Neural progenitor cell (in vitro differentiated cells): ENCODE measurements at places on chromosomes 7 and 10.

- no peaks in the 10 kb centered on the region for H3K36me3 ChIP-seq
- peak overlapping the region; percentile 41 for H3K4me3 ChIP-seq
- H3K27ac ChIP-seq = peak overlapping the region; percentile 93
- H3K27me3 ChIP-seq = no peaks in the 10 kb centered on the region
- peaks cover 71% of the 10 kb centered on the region for H3K4me1 ChIP-seq
These were observed 170.6 kb downstream of the PRKG1 start for GRCh38 chr10:51244748-51245490.

DNA sequence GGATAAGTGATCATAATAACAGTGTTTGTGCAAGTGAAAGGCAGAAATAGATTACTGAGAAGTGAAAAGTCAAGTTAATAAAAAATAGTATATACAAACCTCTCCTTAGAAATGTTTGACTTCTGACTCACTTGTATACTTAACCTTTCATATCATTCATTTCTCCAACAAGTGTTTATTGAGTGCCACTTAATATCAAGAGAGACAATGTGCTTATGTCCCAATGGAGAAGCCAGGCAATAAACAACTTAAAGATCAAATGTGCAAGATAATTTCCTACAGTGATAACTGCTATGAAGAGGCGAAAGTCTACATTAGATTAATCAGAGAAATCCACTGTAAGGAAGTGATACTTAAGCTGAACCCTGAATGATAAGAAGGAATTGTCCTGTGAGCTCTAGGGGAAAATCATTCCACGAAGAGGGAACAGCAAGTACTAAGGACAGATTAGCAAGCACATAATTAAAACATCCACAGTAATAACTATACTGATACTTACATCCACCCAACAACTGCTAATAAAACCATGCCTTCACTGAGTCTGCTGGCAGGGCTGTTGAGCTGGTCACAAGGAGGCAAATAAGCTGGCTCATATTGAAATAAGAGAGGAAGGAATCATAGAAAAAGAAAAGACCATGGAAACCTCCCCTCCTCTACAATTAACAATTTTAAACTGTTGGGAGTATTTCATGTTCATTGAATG, 203.5 kb downstream of the CTNNA3 start:
- no peaks in the 10 kb centered on the region for H3K36me3 ChIP-seq
- H3K27me3 ChIP-seq = no peaks in the 10 kb centered on the region
- H3K27ac ChIP-seq = no peak overlapping the region
- no peak for DNase-seq
- no peak overlapping the region for H3K4me3 ChIP-seq
- no peaks in the 10 kb centered on the region for H3K4me1 ChIP-seq

- H3K4me1 ChIP-seq = no peaks in the 10 kb centered on the region
- no peak overlapping the region for H3K27ac ChIP-seq
- DNase-seq = no peak
- H3K36me3 ChIP-seq = no peaks in the 10 kb centered on the region
- H3K27me3 ChIP-seq = no peaks in the 10 kb centered on the region
These were observed 61.5 kb downstream of the CHN2 start for GRCh38 chr7:29255906-29256692.

DNA sequence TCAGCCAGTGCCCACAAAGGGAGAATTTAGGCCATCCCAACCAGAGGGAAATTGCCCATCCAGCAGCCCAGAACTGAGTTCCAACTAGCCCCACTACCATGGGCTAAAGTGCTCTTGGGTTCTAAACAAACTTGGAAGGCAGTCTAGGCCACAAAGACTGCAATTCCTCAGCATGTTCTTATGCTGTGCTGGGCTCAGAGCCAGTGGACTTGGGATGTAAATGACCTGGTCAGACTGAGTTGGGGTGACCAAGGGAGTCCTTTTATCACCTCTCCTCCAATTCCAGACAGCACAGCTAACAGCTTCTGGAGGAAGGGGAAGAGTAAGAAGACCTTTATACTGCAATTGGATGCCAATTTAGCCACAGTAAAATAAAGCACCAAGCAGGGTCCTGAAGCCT, 607.2 kb upstream of the KCND2 start:
- no peaks in the 10 kb centered on the region for H3K36me3 ChIP-seq
- no peak overlapping the region for H3K4me3 ChIP-seq
- H3K27me3 ChIP-seq = no peaks in the 10 kb centered on the region
- H3K27ac ChIP-seq = no peak overlapping the region

DNA sequence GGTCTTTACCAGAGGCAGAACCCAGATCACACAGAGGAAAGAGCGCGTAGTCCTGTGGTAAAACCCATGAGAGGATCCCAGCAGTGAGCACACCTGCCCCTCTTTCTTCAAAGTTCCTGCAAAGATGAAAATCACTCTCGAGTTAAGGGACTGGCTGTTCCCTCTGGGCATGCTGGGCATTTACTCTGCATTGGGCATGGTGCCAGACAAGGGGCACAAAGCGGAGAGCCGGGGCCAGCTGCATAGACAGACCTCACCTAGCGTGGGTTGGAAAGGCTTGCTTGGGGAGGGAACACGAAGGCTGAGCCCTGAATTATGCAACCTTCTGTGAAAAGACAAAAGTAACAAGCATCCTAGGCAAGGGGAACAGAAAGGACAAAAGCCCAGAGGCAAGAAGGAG, 120.0 kb upstream of the TCERG1L start:
- no peaks in the 10 kb centered on the region for H3K36me3 ChIP-seq
- no peaks in the 10 kb centered on the region for H3K27me3 ChIP-seq
- DNase-seq = no peak
- no peak overlapping the region for H3K27ac ChIP-seq
- no peaks in the 10 kb centered on the region for H3K4me1 ChIP-seq
- H3K4me3 ChIP-seq = no peak overlapping the region

DNA sequence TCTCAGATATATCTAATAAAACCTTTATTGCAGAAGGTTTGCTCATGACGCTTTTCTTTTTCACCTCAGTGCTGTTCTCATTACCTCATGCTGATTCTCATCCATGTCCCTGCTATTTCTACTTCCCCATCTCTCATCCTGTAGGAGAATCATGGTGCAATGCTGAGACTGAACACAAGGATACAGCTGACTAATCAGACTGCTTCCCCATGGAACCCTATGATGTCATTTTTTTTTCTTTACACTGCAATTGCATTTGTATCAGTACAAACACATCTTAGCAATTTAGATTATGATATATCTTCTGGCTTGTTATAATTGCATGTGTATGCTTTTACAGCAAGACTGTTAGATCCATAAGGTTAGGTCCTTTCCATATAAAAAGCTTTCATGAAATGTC, 93.7 kb downstream of the SEMA3A start:
- no peak for DNase-seq
- H3K4me3 ChIP-seq = no peak overlapping the region
- no peaks in the 10 kb centered on the region for H3K4me1 ChIP-seq
- no peaks in the 10 kb centered on the region for H3K27me3 ChIP-seq

- no peaks in the 10 kb centered on the region for H3K4me1 ChIP-seq
- no peak for DNase-seq
- H3K4me3 ChIP-seq = no peak overlapping the region
- no peaks in the 10 kb centered on the region for H3K36me3 ChIP-seq
- no peak overlapping the region for H3K27ac ChIP-seq
These were observed 7.5 kb downstream of the MYO1G start for GRCh38 chr7:44971188-44971901.

DNA sequence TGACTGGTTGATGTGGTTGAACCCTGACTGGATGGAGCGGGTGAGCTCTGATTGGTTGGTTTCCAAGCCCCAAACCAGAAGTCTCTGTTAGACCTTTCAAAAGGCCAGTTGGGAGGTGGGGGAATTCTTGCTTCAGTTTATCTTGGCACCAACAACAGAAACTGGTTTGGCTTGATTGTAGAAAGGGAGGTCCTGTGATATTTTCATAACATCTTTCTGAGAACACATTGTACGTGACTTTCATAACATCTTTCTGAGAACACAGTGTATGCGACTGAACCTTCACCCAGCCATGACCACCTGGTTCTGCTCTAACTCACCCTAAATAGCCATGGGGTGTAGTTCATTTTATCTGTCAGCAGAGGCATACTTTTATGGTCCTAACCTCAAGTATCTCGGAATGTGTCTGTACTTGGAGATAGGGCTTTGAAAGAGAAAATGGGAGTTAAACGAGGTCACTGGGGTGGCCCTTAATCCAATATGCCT, 88.3 kb downstream of the GALNT17 start:
- H3K27me3 ChIP-seq = no peaks in the 10 kb centered on the region
- no peaks in the 10 kb centered on the region for H3K36me3 ChIP-seq
- no peak overlapping the region for H3K27ac ChIP-seq
- no peak for DNase-seq
- H3K4me1 ChIP-seq = no peaks in the 10 kb centered on the region

DNA sequence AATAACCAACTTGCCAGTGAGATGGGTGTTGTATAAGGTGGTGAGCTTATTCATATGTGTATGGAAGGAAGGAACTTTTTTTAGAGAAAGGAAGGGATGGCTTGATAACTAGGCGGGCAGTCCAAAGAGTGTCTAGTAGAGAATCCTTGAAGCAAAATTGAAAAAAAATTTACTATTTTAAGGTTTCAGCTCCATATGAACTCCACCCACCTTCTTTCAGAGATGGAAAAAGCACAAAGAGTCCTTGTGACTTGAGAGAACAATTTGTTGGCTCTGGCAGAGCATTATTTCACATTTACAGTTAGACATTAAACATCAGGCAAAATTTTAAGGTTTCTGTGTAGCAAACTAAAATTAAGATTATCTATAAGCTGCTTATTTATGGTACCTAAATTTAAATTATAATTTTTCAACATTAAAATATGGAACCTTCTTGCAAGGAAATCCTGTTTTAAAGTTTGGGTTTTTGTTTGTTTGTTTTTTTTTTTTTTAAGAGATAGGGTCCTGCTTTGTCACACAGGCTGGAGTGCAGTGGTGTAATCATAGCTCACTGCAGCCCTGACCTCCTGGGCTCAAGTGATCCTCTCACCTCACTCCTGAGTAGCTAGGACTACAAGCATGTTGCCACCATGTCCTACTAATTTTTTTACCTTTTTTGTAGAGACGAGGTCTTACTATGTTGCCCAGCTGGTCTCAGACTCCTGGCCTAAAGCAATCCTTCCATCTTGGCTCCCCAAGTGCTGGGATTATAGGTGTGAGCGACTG, 12.2 kb downstream of the PTPN12 start:
- no peaks in the 10 kb centered on the region for H3K36me3 ChIP-seq
- H3K27me3 ChIP-seq = no peaks in the 10 kb centered on the region
- H3K4me3 ChIP-seq = no peak overlapping the region
- peaks cover 16% of the 10 kb centered on the region for H3K4me1 ChIP-seq
- DNase-seq = no peak
- H3K27ac ChIP-seq = peak overlapping the region; percentile 10

GRCh38 chr7:233249-234035, 41.1 kb downstream of the FAM20C start:
- H3K36me3 ChIP-seq = no peaks in the 10 kb centered on the region
- no peaks in the 10 kb centered on the region for H3K4me1 ChIP-seq
- H3K27ac ChIP-seq = no peak overlapping the region

- no peak overlapping the region for H3K27ac ChIP-seq
- H3K4me1 ChIP-seq = no peaks in the 10 kb centered on the region
- H3K4me3 ChIP-seq = no peak overlapping the region
These were observed 14.4 kb upstream of the SH2B2 start for GRCh38 chr7:102272075-102272916.

DNA sequence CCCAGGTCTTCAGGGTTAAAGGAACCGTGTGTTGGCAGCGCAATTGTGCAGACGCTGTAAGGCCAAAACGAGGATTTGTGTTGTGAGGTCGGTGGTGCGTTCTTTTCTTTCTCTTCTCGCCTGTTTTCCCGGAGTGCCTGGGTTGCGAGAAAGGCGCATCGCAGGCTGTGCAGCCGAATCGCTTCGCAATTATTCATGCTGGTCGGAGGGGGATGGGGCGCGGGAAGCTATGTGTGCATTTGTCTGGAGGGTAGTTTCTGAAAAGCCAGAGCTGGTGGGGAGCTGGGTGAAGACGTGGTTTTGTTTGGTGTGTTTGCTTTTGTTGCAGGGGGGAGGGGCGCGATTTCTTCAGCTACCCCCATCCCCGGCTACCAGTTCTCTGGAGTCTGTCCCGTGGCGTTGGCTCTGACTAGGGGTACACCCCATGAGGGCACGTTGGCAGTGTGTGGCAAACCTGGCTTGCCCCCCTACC, 2.1 kb downstream of the MXI1 start:
- peaks cover 87% of the 10 kb centered on the region for H3K27me3 ChIP-seq
- peak; percentile 71 for DNase-seq
- H3K36me3 ChIP-seq = no peaks in the 10 kb centered on the region
- H3K27ac ChIP-seq = no peak overlapping the region
- H3K4me3 ChIP-seq = peak overlapping the region; percentile 84

DNA sequence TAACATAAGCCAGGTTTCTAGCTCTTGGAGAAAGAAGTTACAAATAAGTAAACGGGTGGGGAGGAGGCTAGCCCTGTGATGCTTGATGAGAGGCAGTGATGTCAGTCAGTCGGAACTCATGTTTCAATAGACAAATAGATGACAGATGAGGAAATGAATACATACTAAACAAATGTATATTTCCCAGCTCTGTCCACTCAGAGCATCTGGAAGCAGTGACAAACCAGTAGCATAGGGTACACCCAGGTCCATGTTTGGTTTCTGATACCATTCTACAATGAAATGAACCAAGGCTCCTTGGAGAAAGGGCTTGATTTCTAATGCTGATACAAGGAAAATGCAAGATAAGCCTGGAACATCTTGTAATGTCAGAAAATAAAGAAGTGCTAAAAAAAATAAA, 30.6 kb downstream of the PODXL start:
- peaks cover 17% of the 10 kb centered on the region for H3K4me1 ChIP-seq
- no peaks in the 10 kb centered on the region for H3K36me3 ChIP-seq
- DNase-seq = no peak
- H3K27ac ChIP-seq = no peak overlapping the region

DNA sequence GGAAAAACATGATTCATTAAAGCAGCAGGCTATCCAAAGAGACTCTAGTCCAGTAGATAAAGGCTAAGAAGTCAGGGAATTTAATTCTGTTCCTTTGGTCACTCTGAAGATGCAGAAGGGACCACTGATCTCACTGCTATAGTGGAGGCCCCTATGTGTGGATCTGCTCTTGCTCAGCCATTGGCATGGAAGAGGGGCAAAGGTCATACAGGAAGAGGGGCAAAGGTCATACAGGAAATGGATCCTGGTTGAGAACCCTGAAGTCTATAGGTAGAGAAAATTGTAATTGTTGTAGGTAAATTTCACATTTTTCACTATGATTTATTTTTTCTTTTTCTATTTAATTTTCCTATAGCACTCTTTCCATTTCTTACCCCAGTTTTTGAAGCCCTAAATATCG, 21.6 kb downstream of the OR2AE1 start:
- H3K4me3 ChIP-seq = no peak overlapping the region
- no peaks in the 10 kb centered on the region for H3K36me3 ChIP-seq
- H3K4me1 ChIP-seq = no peaks in the 10 kb centered on the region
- no peak overlapping the region for H3K27ac ChIP-seq
- no peak for DNase-seq
- H3K27me3 ChIP-seq = no peaks in the 10 kb centered on the region

- no peak overlapping the region for H3K4me3 ChIP-seq
- H3K4me1 ChIP-seq = peaks cover 89% of the 10 kb centered on the region
- DNase-seq = no peak
- no peaks in the 10 kb centered on the region for H3K27me3 ChIP-seq
These were observed 47.5 kb upstream of the PODXL start for GRCh38 chr7:131603932-131604331.
